ENCODE measurements at places on chromosomes 11 and 22. TPM values are rescaled to one million over a fixed set of nuclear protein-coding genes. Genes with fewer than 3 reads are reported as not detected.

- no peaks in the 10 kb centered on the region for H3K27me3 ChIP-seq
- no peaks in the 10 kb centered on the region for H3K4me1 ChIP-seq
- DNase-seq = no peak
- H3K27ac ChIP-seq = peak overlapping the region; percentile 19
- no peak overlapping the region for H3K4me3 ChIP-seq
- peaks cover 37% of the 10 kb centered on the region for H3K36me3 ChIP-seq
These were observed 11.2 kb downstream of the SNRPD3 start for GRCh38 chr22:24566899-24567511.

- no peak for DNase-seq
- no peak overlapping the region for H3K4me3 ChIP-seq
- no peaks in the 10 kb centered on the region for H3K27me3 ChIP-seq
- peaks cover 96% of the 10 kb centered on the region for H3K36me3 ChIP-seq
- no peak overlapping the region for H3K27ac ChIP-seq
- no peaks in the 10 kb centered on the region for H3K4me1 ChIP-seq
These were observed 36.7 kb downstream of the DRG1 start for GRCh38 chr22:31436132-31436531.

DNA sequence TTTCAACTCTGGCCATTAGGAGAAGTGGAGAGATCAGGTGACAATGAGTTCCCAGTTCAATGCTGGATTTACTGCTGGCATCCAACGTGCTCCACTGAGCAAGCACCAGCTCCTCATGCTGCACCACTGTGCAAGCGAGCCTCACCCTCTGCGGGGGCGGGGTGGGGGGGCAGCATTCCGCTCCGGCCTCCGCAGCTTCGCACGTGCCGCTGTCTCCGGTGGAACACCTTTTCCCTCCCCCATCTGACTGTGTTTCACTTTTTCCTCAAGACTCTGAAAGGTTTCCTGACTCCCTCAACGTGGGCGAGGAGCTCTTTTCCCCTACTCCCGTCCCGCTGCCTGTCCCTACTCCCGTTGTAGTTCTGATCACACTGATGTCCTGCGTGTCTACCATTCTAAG, 835 bp upstream of the RHOD start:
- H3K4me3 ChIP-seq = peak overlapping the region; percentile 55
- H3K27ac ChIP-seq = peak overlapping the region; percentile 92
- no peaks in the 10 kb centered on the region for H3K36me3 ChIP-seq
- no peaks in the 10 kb centered on the region for H3K4me1 ChIP-seq

DNA sequence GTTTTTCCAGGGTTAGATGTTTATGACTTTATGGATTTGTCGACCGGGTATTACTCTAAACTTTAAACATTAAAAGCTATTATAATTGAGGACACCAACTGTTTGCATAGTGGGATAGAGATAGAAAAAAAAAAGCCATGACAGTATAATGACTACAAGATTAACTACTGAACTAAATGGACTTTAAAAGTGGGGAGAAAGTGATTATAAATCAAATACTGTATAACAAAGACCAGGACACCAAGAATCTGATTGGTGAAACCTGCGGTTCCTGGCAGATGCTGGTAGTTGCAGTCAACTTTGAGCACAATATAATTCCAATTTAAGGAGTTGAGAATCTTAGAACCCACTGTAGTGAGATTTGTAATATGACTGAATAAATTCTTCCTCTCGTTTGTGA, 2.5 kb downstream of the CRKL start:
- H3K27me3 ChIP-seq = no peaks in the 10 kb centered on the region
- no peak for DNase-seq
- H3K4me1 ChIP-seq = peaks cover 47% of the 10 kb centered on the region
- H3K4me3 ChIP-seq = peak overlapping the region; percentile 69
- no peak overlapping the region for H3K27ac ChIP-seq
- no peaks in the 10 kb centered on the region for H3K36me3 ChIP-seq

Gene SHISAL1
- 2.0 TPM for total RNA-seq

Gene DEFB131B
- not detected for total RNA-seq

Gene CATSPER1
- not detected for total RNA-seq

Gene SORL1
- 7.5 TPM for total RNA-seq

Gene KRTAP5-9
- total RNA-seq = not detected

DNA sequence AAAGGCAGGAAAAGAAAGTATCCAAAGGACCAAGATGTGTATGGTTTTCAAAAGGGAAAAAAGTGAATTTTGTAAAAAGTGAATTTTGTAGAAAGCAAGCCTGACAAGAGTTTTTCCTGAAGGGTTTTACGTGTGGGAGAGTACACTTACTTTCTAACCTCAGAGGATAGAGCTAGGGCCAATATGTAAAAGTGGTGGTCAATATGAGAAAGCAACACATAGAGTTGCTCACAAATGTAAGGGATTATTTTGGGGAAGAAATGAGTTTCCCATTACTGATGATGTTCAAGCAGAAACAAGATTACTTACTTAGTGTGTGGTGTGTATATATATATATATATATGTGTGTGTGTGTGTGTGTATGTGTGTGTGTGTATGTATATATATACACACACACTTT, 162.5 kb downstream of the SWAP70 start:
- peaks cover 5% of the 10 kb centered on the region for H3K36me3 ChIP-seq
- H3K27me3 ChIP-seq = no peaks in the 10 kb centered on the region
- no peak for DNase-seq

Gene CCDC81
- total RNA-seq = 0.51 TPM
